ENCODE measurements at places on chromosomes 3 and 15. TPM values are rescaled to one million over a fixed set of nuclear protein-coding genes. Genes with fewer than 3 reads are reported as not detected.

The CILP gene
- 12.0 TPM for polyA plus RNA-seq

The GPR62 gene
- 0.06 TPM for polyA plus RNA-seq

The MAP4 gene
- 346 TPM for polyA plus RNA-seq

The GPR176 gene
- polyA plus RNA-seq, result 2.6 TPM

DNA sequence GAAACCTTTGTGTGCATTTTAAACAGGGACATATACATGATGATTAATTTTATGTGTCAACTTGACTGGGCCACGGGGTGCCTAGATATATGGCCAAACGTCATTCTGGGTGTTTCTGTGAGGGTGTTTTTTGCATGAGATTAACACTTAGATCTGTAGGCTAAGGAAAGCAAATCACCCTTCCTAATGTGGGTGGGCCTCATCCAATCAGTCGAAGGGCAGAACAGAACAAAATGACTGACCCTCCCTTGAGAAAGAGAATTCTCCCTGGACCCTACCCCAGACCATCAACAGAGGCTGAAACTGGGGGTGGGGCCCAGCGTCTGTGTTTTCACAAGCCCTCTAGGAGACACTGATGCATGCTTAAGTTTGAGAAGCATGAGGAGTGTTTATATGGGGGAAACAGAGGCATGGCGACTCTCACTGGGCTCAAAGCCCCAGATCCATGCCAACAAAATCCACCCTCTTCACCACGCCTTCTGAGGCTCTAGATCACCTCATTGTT lies 56.2 kb downstream of the ITGA11 start:
- DNase-seq, result no peak

DNA sequence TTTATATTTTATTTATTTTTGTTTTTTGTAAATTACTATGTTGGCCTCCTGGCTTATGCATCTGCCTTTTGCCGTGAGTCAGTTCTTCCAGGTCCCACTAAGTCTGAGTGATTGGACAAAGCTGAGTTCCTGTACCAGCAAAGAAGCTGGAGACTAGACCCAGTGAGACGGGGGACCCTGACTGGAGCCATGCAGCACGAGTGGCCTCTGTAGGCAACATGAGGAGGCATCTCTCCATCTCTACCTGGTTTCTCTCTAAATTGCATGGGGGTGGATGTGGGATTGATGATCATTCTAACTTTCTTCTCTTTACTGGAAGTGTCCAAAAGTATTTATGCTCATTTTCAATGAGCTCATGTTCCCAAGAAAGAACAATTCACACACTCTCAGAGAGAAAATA lies 155.3 kb upstream of the MRPL3 start:
- DNase-seq, result no peak

DNA sequence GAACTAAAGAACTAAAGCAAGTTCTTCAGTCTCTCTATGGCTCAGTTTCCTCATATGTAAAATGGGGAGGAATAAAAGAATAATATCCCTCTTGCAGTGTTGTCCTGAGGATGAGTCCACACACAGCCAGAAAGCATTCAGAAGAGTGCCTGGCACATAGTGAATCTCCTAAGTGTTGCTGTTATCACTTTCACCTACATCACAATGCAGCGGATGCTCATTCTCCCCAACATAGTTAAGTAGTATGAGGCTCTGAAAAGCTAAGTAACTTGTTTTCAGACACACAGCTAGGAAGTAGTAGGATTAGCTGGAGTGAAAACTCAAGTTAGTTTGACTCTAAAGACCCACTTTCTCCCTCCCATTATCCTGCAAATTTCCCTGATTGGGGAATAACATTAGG lies 9.1 kb upstream of the USP3 start:
- DNase-seq, result no peak

DNA sequence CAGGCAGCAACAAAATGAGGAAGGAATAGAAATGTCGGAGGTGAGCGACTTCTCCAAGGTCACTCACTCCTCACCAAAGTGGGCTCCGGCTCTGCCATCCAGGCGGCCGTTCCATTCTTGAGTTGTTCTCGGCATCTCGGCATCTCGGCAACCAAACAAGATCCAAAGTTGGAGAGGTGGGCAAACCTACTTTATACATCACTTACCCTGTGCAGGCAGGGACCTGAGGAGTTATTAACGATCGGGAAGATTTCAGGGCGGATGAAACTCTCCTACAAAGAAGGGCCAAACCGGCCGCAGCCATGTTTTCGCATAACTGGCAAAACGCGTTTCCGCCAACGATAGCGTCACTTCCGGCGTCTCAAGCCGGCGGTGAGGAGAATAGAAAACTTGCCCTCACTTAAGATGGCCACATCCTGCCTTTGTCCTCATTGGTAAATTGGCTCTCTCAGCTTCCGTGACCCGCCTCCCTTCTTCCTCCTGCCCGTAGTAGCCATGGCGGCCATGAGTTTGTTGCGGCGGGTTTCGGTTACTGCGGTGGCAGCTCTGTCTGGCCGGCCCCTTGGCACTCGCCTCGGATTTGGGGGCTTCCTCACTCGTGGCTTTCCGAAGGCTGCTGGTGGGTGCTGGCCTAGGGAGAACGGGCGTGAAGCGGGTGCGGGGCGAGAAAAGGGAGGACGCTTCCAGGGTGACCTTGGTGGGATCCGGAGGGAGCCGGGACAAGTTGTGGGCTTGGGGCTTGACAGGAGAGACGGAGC lies at the start of the genes MRPL47 and NDUFB5:
Gene MRPL47 (minus strand): TSS at position 318 of the 758 bp plus-strand sequence. CDS start 14 bp downstream, at position 304.
Gene NDUFB5 (plus strand): TSS at position 474 of the 758 bp plus-strand sequence. CDS start 22 bp downstream, at position 496.
- peak; percentile 96 for DNase-seq

Measured in heart left ventricle (tissue), 16 donors.